Pancreas (tissue), 10 donors: ENCODE measurements at places on chromosomes 4 and X. TPM values are rescaled to one million over a fixed set of nuclear protein-coding genes. Genes with fewer than 3 reads are reported as not detected.
A peak's percentile ranks its signal among the peaks of the same experiment; 100 is the strongest.

DNA sequence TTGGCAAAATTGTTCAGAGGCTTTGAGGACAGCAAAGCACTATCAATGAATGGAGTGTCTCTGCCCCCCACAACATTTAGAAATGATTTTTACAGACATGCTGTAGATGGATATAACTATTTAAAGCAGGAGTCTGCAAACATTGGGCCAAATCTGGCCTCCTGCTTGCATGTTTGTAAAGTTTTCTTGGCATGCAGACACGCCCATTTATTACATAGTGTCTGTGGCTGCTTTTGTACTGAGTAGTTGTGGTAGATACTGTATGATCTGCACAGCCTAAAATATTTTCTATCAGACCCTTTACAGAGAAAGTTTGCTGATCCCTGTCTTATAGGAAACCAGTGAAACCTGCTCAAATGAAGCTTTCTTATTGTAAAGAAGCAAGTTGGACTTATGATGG, 45.5 kb upstream of the PHEX start:
- no peak for DNase-seq

The IL21 gene
- not detected for total RNA-seq

DNA sequence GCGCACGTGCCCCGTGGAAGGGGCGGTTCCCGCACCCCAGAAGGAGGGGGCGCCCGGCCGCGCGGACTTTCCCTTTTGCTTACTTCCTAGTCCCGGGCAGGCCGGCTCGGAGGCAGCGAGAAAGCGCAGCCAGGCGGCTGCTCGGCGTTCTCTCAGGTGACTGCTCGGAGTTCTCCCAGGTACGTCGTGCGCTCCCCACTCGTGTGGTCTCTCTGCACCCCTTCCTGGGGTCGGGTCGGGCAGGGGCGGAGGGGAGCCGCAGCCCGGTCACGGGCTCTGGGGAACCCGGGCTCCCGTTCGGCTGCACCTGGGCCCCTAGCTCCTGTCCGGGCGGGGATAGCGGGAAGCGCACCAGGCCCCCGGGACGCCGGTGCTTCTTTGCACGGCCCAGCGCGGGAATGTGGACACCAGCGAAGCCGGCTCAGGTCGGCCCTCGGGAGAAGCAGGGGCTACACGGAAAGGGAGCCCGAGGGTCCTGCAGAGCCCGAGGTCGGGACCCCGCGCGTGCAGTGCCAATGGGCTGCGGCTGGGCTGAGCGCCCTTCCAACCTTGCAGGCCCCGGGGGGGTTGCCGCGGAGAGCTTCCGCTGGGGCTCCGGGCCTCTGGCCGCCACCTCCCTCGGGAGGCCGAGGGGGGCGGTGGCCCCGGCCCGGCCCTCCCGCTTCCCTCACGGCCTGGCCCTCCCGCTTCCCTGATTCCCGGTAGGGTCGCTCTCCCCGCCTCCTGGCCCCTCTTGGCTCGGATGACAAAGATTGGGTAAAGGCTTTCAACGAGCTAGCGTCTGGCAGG, at the start of gene TLR2:
TSS of gene TLR2 (plus strand) at position 99 of the 789 bp plus-strand sequence. CDS start 18,628 bp downstream, outside the sequence.
- DNase-seq = peak; percentile 90

The STAP1 gene
- total RNA-seq = not detected

The OTUD6A gene
- not detected for total RNA-seq

- DNase-seq = no peak
Observed at GRCh38 chr4:105293360-105293759, 146.7 kb downstream of the TET2 start.
